D341Med (cell line): ENCODE measurements at places on chromosomes 5 and 9.
A peak's percentile ranks its signal among the peaks of the same experiment; 100 is the strongest.

- no peak for DNase-seq
Measured at GRCh38 chr5:112192866-112193265, 226.2 kb downstream of the EPB41L4A start.

DNA sequence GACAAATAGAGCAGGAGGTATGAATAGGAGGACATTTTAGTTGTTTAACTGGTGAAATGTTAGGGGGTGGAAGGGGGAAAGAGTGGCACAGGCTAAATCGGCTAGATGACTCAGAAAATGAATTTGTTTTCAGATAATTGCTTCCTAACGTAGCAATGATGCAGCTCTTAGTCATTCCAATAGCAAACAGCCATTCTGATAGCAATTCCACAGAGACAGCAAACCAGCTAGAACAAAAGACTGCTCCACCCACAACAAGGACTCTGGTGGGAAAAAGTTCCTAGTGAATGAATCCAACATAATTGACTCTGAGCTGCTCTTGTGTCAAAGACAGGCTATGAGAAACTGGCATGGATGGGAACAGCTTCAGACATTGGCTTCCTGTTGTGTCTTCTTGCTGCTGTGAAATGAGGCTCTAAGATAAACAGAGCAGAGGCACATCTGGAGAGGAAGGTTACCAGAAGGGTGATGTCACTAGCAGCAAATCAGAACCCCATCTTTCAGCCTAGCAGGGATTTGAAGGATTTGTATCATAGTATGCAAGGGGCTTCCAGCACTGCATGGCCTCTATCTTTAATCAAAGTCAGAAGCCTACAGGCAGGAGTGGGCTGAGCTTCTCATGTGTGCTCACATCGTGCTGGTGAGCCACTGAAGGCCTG, 28.1 kb upstream of the F2RL1 start:
- DNase-seq: no peak

DNA sequence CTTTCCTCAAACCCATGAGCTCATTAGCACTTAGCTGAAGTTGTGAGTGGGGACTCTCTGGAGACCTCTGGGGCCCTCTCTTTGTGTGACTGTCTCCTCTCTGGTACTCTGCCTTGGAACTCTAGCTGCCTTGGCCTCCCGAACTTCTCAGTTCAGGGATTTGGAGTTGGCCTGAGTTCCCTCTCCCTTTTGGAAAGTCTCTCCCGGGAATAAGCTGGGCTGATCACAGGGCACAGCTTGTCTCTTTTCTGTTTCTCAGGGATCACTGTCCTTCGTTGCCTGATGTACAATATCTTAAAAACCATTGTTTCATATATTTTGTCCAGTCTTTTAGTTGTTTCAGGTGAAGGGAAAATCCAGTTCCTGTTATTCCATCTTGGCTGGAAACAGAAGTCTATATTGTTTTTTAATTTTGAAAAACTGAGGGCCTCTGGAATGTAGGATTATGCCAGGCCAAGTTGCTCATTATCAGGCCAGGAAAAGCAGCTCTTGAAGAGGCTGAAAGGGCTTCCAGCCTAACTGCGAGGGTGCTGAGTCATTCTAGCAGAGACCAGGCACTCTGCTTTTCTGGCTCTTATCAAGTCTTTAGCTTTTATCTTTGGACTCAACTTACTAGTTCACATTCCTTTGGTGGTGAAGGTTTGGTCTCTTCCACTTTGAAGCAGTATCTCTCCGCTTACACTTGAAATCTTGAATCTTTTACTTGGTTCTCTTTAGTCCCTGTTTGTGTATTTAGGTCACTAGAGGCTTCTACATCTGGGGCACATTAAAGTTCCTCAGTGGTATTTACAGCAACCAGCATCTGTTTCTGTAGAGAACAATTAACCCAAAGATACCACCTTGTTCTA, 8.4 kb upstream of the RGS3 start:
- DNase-seq: no peak

- DNase-seq: no peak
Measured at GRCh38 chr5:74198156-74198555, 442.4 kb downstream of the ENC1 start.

DNA sequence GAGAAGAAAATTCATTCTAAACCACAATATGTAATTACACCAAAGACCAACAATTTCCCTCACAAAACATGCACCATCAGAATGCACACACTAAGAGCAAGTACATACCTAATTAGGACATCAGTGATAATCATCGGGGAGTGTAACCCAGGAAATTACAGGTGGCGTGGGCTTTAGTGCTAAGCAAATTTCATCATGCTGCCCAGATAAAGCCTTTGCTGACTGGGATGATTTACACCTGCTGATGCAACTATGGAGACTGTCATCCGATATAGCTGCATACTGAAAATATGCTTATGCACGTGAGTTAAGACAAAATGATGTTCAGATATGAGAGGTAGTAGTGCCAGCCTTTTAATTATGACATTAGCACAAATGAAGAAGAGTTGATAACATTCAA, 123.2 kb downstream of the DCP2 start:
- DNase-seq: no peak

DNA sequence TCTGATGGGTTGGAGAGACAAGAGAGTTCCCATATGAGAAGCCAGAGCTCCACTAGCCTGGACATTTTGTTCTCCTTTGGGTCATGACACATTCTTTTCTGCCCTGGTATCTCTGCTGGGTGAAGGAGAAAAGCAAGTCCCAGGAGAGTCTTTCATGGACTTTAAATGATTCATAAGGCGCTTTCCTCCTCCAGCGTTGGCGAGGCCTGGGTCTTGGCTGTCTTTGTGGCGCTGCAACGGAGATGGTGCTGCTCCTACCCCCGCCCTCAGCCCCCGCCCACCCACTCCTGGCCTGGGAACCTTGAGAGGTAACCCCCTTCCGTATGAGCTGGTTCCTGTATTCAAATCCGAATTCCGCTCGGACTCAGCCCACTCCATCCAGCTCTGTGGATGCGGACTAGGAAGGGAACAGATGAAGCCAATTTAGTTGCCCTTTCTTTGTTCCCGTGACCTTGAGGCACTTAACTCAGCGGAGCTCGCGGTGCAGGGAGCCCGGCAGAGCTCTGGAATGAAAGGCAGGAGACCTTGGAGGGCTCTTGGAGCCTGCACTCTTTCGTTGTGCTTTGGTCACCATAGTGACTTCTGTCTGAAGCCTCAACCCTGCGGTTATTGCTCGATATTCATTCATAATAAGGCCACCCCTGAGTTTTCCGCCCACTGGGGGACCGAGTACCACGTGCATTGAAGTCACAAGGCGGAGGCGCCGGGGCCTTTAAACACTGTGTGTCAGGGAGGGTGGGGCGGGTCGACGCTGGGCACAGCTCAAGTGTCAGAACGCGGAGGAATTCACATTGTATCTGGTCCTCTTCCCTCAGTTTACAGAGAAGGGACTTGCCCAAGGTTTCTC, 14.0 kb upstream of the PWWP2A start:
- DNase-seq: no peak

GRCh38 chr5:17401470-17402288, 96.4 kb upstream of the TAF11L2 start:
- DNase-seq: no peak

- DNase-seq: no peak
Measured at GRCh38 chr9:31336386-31336785, 1048.1 kb upstream of the ACO1 start.

DNA sequence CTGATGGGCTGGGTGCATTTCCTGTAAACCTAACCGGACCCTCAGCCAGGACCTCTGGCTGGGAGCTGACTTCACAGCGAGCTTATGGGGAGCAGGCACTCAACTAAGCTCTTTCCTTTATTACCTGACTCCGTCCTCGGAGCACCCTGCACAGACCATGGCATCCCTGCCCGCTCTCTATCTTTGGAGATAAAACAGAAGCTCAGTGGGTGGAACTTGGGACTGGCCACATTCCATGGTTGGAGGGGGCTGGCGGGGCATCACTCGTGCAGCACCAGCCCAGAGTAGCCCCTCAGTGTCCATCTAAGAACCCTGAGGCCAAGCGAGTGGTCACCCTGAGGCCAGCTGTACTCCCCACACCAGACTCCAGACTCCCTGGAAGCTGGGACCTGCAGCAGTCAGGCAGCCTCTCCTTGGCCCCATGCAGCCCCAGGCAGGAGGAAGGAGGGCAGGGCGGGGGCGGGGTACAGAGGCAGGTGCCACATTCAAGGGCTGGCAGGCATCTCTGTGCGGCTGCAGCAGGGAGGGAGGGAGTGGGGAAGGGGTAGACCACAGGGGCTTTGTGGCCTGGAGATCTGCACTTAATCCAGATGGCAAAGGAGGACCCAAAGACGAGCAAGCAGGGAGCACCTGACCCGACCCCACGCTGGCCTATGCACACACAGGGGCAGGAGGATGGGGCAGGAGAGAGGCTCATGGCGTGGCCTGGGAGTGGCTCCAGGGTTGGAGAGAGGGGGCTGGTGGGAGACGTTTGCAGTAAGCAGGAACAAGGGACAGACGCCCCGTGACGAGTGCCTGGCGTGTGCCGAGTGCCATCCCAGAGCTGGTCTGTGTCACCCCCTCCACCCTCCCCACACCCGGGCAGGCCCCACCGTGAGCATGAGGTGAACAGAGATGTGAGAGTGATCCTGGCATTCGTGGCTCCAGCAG, 26.1 kb downstream of the GLT6D1 start:
- DNase-seq: peak; percentile 29

GRCh38 chr9:127360829-127361228, 36.1 kb upstream of the SLC2A8 start:
- DNase-seq: no peak

DNA sequence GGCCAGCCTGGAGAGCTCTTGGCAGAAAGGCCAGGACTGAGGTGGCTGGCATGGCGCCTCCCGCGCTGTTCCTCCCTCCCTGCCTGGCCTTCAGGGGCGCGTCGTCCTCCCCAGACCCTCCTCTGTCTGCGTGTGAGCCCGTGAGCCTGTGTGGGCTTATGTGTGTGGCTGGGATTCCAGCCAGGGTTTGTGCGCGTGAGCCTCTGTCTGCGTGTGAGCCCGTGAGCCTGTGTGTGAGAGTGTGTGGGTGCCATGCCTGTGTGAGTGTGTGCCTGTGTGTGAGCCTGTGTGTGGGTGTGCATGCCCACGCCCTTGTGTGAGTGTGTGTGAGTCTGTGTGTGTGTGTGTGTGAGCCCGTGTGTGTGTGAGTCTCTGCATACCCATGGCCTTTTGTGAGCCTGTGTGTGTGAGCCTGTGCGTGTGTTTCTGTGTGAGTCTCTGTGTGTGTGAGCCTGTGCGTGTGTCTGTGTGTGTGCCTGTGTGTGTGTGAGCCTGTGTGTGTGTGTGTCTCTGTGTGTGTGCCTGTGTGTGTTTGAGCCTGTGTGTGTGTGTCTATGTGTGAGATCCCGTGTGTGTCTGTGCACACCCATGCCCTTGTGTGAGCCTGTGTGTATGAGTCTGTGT, 13.0 kb downstream of the RXRA start:
- no peak for DNase-seq

DNA sequence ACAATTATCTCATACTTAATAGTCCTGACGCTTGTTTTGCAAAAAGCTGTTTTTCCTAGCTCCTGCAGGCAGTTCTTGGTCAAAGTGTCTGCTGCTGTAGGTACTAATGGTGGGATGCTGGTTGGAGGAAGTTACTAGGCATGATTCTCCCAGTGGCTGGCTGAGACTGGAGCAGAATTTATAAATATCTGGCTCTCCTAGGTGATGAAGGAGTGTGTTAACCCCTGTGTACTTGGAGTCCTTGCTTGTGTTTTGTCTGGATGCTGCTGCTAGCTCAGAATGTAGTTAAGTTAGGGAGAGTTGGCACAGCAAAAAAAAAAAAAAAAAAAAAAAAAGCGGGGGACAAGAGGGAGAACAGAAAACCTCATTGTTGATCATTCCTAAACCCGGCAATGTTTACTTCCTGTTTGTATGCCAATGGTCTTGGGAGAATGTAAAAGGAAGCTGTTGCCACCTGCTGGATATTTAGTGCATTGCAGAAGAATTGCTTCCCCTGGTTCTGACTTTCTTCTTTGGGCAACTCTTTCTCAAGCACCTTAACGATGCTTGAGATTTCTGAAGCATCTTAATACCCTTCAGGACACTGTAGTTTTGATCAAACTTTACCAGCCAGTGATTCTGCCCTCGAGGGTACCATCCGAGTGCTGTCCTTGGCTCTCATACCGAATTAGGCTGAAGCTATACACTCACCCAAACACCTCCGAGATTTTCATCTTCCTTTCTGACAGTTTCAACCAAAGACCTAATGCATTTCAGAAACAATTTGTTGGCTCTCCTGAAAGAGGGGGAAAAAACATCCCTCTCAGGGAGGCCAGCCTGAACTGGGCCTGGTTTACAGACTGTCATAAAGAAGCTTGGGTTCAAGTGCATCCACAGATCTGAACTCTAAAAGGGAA, 71.7 kb upstream of the WWC1 start:
- DNase-seq: peak; percentile 71

GRCh38 chr5:136067422-136067821, 38.6 kb downstream of the TGFBI start:
- DNase-seq: no peak

GRCh38 chr5:56350597-56351170, 117.6 kb upstream of the ANKRD55 start:
- no peak for DNase-seq

DNA sequence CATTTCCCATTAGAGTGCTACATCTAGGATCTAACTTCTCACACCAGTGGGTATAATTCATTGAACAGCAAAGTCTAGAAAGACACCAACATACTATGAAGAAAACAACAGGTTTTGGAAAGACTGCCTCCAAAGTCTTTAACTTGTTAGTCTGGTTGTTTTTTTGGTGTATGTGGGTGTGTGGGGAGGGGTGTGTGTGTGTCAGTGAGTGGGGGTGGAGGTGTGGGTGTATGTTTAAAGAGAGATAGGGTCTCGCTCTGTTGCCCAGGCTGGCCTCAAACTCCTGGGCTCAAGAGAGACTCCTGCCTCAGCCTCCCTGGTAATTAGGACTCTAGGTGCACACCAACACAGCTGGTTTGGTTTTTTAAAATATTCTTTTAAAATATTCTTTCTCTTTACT, 59.7 kb downstream of the AP3B1 start:
- DNase-seq: no peak

DNA sequence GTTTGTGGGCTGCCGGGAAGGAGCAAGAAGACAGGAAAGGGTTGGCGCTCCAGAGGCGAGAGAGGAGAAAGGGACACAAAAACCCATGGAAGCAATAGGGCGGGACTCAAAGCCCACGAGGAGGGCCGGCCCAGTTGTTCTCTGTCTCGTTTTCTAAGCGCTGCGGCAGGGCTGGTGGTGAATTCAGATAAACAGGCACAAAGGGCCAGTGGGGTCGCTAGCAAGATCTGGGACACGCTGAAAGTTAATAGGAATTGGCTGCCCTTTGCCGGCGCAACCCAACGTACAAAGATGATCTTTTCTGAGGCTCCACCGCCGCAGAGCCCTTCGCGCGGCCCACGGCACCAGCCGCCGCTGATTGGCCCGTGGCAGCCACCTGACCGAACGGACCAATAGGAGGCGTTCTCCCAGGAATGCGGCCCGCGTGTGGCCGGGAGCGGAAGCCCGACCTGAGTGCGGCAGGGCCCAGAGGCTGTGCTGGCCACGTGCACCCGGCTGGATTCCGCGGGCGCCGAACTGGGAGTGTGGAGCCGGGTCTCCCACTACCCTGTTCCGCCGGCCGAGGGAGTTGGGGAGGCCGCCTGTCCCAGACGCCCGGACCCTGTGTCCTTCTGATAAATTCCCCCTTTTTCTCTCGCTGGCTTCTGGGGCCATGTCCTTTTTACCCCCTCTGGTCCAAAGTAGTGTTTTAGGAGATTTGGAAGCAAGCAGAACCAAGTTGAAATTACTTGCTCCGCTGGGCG, 16.8 kb upstream of the NSD1 start:
- peak; percentile 28 for DNase-seq

- DNase-seq: no peak
Measured at GRCh38 chr5:4773827-4774317, 366.3 kb upstream of the ADAMTS16 start.

- no peak for DNase-seq
Measured at GRCh38 chr5:624118-624950, 12.2 kb downstream of the CEP72 start.

GRCh38 chr9:122145592-122145863, 14.1 kb downstream of the NDUFA8 start:
- no peak for DNase-seq
